Stimulated activated CD8-positive, alpha-beta memory T cell treated with anti-CD3 and anti-CD28 coated beads, Interleukin-4, amount 100 ng/mL, for 4 hours (primary cell): ENCODE measurements at places on chromosomes 4 and X.

DNA sequence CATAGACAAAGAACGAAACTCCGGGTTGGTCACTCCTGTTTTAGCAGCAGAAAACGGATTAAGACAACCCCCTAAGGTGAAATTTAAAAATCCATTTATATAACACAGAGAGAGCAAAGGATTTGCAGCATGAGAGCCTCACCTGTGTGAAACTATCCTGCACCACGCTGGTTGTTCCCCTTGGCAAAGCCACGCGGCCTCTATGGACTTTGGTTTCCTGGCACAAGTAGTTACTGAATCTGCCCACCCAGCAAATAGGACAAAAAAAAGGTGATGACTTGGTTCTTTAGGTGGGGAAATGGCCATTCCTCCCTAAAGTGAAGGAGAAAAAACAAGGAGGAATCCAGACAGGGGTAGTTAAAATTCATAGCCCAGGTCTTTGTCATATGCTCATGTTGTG, 133.1 kb downstream of the PLS3 start:
- DNase-seq = no peak

GRCh38 chrX:1807301-1807731, 192.5 kb downstream of the ASMT start:
- DNase-seq = no peak

- DNase-seq = peak; percentile 6
Measured at GRCh38 chr4:41661442-41662076, 87.0 kb downstream of the PHOX2B start.

- no peak for DNase-seq
Measured at GRCh38 chrX:35696760-35697234, 101.3 kb upstream of the MAGEB16 start.

DNA sequence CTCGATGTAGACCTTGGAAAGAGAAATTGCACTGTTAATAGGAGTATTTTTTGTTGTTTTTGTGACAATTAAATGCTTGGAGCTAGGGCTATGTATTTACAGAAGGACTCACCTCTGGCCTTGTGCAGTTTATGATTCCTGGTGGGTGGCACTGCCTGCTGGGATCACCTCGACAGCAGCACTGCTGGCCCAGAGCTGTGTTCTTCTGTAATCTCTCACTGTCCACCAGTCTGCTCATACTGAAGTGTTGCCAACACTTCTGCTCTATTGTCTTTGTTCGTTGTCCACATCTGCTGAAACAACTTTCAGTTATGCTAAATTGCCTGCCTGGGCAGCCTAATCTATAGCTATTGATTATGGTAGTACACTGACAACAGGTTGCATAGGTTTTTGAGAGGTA, 194.4 kb upstream of the ANK2 start:
- no peak for DNase-seq

DNA sequence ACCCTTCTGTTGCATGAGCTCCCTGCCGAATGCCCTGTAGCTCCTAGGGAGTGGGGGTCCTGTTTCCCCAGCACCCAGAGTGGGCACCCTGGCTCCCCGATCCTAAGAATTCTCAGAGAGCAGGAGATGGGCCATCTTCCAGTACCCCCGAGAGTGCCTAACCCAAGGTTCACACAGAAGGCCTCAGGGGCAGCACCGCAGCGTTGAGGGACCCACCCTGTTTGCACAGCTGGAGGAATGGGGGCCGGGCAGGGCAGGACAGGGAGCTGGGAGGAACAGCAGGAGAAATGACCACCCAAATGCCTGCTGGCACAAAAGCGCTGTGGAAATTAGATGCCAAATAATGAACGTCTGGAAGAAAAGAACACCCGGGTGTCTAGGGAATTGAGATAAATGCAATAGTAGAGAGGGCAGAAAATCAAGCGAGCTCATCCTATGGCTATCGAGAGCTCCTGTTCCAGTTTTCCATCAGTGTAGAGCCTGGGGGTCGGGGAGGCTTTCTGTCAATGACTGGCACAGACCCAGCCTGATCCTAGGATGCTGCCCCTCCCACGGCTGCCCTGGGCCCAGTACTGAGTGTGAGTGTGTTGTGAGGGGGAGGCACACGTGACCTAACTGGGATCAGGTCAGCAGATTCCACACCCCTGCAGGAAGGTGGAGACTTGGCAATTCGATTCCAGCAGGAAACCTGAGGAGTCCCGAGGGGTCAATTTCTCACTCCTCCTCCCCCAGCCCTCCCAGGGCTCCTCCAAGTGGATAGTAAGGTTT, 25.7 kb downstream of the SEPTIN6 start:
- DNase-seq = no peak

DNA sequence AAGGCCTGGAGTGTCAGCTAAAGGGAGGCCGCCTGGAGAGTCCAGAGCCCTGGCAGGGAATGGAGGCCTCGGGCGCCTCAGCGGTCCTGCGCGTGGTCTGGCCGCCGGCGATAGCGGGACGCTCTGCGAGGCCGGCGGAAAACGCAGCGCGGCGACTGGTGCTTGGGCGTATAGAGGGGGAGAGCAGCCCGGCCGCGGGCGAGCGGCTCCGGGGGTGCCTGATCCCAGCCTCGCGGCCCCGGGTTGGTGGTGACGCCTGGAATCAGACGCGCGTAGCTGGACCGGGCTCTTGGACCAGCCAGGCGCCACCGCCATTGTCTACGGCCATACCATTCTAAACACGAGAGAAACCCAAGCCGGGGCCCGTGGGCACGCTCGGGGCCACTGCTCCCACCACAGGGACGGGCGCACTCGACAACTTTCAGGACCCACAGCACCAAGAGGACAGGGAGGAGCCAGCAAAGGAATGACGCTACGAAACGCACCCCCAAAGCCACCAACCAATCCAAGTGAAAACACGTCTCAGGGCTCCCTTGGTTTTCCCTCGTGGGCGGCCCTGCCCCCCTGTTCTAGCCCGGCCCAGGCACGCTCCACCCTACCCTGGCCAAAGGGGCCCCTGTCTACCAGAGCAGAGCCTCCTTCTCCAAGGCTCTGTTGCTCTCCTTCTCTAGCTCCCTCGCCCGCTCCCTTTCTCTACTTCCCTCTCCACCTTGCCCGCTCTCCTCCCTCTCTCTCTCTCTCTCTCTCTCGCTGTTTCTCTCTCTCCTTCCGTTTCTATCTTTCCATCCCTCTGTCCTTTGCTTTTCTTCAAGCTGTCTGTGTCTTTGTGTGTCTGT, 7.8 kb downstream of the FRG2 start:
- no peak for DNase-seq

DNA sequence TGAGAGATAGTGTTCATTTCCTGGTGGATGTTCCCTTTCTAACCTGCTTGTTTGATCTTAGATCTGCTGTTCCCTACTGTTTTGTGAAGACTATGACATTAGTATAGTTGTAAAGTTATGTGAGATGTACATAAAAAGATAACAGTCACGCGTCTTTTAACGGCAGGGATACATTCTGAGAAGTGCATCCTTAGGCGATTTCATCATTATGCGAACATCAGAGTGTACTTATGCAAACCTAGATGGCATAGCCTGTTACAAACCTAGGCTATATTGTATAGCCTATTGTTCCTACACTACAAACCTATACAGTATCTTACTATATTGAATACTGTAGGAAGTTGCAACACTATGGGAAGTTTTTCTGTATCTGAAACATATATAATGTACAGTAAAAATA, 50.4 kb downstream of the MCUB start:
- no peak for DNase-seq

- DNase-seq = no peak
Measured at GRCh38 chrX:137032341-137032694, 1.5 kb downstream of the GPR101 start.

DNA sequence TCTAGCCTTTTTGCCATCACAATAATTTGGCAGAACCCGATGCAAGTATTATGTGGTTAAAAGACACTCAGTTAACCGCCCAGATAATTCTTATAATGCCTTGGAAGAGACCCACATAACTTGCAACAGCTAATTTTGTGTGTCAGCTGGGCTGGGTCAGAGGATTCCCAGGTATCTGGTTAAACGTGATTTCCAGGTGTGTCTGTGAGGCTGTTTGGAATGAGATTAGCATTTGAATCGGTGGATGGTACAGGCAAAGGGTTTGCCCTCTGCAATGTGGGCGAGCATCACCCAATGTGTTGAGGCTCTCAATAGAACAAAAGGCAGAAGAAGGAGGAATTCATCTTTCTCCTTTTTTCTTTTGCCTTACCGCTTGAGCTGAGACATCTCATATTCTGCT, 314.2 kb upstream of the PUDP start:
- DNase-seq = no peak

DNA sequence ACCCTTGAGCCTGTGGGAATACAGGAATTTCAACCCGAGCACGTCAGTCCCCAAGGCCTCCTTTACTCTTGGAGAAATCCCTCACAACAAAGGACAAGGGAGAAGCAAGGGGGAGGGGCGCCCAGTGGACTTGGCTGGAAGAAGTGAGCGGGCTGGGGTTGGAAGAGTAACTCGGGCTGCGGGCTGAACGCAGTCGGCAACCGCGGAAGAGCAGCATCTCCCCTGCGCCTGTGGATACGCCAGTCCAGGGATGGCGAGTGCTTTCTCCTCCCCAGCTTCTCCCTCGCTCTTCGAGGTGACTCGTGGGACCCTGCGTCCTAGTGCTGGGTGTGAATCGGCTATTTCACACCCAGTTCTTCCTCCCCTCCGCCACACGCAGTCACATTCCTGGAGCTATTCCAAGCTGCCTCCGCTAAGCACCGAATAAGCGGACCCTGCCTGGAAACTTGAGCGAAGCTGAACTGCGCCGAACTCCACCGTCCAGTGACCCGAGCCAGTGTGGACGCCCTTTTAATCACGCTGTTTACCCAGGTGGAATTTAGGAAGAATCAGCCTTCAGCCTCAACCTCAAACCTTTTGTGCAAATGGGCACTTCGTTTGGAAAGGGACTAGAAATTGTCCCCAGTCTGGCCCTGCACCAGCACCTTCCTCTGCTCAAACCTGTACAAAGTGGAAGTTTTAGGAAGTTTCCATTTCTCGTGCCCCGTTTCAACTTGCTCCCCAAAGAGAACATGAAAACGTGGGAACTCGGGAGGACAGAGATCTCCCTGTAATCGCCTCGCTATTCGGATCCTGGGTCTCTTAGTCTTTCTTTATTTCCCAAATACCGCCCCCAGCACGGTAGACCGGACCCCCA, 64.3 kb upstream of the WDR17 start:
- no peak for DNase-seq

- no peak for DNase-seq
Measured at GRCh38 chr4:112704322-112704721, 67.4 kb downstream of the LARP7 start.

GRCh38 chrX:13688384-13688957, 457 bp upstream of the RAB9A start:
- no peak for DNase-seq

DNA sequence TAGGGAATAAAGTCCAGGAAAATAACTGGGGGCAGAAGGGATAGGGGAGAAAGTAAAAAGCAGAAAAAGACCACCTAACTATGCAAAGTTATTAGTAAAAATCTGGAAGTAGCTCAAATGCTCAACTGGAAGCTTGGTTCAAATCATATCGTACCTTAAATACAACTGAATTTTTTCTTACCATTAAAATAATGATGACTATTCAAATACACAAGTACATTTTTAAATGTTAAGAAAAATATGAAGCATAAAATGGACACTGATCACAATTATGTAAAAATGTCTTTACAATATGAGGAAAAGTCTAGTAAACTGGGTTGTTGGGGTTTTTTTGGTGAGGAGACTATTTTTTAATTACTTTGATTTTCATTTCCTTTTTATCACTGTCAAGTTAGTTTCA, 3.1 kb downstream of the BRWD3 start:
- no peak for DNase-seq

- DNase-seq = no peak
Measured at GRCh38 chr4:31984872-31985271, 1264.7 kb downstream of the PCDH7 start.

DNA sequence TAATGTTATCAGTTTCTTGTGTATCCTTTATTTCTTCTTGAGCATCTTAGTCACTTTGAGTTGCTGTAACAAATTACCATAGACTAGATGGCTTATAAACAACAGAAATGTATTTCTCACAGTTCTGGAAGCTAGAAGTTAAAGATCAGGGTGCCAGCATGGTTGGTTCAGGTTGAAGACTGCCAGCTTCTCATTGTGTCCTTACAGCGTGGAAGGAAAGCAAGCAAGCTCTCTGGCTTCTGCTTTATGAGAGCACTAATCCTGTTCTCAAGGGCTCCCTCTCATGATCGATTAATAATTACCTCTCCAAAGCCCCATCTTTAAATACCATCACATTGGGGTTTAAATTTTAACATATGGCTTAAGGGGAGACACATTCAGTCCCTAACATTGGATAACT, 497.2 kb downstream of the RAPGEF2 start:
- DNase-seq = no peak

DNA sequence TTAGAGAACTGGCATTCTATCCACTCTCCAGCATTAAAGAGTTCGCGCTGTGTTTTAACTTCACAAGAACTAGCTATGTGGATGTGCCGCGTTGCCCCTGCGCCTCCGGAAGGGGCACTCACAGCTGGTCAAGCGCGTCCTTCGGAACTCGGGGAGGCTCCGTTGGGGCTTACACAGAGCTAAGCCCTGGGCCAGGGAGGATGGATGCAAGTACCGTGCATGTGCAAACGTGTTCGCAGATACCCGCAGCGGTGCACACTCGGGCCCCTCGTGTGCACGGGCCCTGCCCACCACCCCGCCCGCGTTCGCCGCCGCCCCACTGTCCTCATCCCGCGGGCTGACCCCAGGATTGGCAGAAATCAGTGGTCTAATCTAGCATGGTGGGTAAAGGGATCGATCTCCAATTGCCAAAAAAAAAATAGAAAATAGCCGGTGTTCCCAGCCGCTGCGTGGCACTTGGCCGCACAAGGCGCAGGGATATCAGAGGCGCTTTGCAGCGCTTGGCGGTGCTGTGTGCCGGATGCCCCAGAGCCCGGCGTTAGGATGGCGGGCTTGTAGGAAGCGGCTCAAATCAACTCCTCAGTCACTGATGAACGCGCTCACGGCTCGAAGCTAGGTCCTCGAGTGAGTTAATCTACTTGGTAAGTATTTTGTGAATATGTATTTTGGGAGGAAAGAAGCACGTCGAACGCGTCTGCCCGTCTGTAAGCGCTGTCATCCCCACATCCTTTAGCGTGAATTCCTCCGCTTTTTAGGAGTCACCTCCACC, 989 bp upstream of the PCDH10 start:
- no peak for DNase-seq

DNA sequence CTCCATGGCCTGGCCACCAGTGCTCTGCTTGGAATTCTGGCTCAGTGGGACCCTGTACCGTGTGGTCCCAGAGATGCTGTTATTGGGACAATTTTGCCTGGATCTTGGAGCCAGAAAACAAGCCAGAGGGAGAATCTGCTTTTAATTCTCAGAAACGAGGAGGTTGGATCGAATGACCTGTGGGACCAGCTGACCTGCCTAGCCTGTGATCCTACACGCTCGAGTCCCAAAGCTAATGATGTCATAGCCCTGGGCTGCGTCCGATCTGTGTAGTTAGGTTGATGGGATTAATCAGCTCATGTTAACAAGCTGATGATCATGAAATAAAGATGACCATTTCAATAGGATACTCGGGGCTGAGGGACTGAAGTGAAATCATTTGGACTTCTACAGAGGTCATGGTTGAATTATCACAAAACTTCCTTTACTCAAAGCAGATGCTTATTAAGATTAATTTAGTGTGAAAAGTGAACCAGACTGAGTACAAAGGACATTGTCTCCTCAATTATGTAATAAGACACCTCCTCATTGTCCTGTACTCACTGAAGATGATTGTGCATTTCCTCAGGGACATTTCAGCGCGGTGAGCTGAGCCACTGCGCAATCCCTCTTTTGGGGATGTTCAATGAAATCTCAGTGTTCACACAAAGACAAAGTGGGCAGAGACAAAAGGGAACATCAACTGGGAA, 51.9 kb upstream of the STX18 start:
- no peak for DNase-seq
